ENCODE measurements at places on chromosomes 11 and 22.

GRCh38 chr11:86592047-86592591 lies 80.3 kb downstream of the ME3 start:
- DNase-seq, result no peak

DNA sequence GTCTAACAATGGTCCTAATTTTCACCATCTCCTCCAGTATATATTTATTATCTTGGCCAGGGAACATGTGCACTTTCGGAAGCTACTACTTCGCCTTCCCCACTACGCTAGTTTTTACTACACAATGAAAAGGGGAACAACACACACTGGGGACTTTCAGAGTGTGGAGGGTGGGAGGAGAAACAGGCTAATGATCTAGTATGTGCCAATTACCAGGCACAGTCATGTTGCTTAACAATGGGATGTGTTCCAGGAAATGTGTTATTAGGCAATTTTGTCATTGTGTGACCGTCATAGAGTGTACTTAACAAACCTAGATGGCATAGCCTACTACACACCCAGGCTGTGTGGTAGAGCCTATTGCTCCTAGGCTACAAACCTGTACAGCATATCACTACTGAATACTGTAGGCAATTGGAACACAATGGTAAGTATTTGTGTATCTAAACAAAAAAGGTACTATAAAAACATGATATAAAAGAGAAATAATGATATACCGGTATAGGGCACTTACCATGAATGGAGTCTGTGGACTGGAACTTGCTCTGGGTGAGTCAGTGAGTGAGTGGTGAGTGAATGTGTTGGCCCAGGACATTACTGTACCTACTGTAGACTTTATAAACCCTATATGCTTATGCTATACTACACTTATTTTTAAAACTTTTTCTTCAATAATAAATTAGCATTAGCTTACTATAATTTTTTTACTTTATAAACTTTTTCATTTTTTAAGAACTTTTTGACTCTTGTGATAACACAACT lies 20.1 kb upstream of the CUL5 start:
- no peak for DNase-seq

- DNase-seq, result no peak
These were observed 193.2 kb upstream of the PLET1 start for GRCh38 chr11:112453601-112454577.

DNA sequence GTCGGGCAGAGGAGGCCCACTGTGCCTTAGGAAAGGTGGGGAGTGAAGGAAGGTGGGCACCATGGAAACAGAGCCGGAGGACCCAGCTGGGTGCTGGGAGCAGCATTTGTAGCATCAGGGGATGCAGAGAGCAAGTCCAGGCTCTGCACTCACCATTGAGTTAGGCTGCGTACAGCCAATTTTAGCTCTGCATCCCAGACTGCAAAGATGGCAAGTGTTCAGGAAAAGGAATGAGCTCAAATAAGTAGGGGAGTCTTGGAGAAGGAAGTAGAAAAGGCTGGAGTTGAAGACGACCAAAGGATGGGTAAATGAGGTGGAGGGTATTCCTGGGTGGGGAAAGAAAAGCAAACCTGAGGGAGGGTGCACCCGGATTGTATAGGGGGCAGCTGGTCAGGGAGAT lies 31.6 kb upstream of the ETS1 start:
- no peak for DNase-seq

DNA sequence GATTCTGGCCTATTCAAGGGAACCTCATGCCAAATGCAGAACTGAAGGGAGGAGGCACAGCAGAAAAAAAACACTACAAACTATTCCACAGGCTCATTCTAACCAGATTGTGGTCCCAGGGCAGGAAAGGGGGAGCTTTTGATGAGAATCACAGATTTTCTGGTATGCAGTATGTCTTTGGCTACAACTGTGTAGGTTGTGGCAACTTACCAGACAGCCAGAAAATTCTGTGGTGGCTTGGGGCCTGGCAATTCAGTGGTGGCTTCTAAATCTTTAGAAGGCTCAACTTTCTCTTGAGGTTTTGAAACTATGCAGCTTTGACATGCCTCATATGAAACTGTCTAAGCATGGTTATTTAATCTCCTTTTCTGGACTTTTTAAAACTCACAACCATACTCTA lies 850.8 kb upstream of the CCDC90B start:
- DNase-seq, result no peak

- DNase-seq, result no peak
These were observed 69.9 kb upstream of the CHRM4 start for GRCh38 chr11:46461461-46461927.
